Gastrocnemius medialis (tissue), 4 donors: ENCODE measurements at places on chromosomes 6 and 20.

DNA sequence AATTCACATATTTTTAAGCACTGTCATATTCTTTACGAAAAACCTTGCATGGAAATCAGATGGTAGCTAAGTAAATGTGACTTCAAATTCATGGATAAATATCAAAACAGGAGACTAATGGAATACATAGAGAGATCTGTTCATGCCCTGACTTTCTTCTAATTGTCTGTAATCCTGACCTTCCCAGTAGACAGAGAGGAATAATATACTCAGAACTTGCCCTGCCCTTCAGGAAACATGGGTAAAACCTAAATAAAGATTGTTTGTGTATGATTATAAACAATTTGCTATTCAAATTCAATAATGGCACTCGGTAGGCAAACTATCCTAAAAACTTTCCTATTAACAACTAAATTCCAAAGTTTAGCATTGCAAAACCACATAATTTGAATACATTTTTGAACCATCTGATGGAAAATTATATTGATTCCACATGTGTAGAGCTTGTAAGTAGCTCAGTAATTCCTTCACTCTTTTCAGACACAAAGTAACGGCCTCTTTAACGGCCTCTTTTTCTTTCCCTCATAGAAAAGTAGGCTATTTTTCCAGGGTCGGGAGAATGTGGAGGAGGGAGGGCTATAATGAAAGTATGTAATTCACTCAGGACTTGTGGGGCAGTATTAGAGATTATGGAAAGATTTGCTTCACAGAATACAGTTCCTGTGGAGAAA, 227.6 kb downstream of the ALDH8A1 start:
- no peak for DNase-seq

GRCh38 chr6:14231501-14232280, 114.1 kb downstream of the CD83 start:
- no peak for DNase-seq

GRCh38 chr20:45963059-45964005, 8.7 kb downstream of the ZNF335 start:
- no peak for DNase-seq

GRCh38 chr20:59006864-59007664, at the start of gene CTSZ:
Gene CTSZ, minus strand, starts transcription at chr20:59007254. Its CDS starts 126 bp downstream, at chr20:59007128.
- DNase-seq: no peak

DNA sequence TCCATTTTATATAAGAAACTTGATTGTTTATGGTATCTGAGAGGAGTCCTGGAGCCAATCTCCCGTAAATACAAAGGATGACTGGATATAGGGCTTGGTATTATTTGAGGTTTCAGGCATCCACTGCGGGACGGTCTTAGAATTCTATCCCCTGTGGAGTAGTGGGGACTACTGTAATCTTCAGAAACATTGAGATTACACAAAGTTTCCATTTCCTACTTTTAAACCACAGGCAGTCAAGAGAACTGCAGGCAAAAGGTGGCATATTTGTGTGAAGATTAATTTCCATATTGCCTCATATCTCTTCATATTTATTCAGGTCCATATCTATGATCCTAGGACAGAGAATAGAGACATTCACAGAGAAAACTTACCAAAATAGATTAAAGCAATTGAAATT, 586.2 kb downstream of the PHF3 start:
- DNase-seq: no peak

- DNase-seq: no peak
These were observed 771.4 kb upstream of the MMS22L start for GRCh38 chr6:98054453-98054852.

- DNase-seq: no peak
These were observed 234.9 kb downstream of the BCKDHB start for GRCh38 chr6:80341330-80341729.

DNA sequence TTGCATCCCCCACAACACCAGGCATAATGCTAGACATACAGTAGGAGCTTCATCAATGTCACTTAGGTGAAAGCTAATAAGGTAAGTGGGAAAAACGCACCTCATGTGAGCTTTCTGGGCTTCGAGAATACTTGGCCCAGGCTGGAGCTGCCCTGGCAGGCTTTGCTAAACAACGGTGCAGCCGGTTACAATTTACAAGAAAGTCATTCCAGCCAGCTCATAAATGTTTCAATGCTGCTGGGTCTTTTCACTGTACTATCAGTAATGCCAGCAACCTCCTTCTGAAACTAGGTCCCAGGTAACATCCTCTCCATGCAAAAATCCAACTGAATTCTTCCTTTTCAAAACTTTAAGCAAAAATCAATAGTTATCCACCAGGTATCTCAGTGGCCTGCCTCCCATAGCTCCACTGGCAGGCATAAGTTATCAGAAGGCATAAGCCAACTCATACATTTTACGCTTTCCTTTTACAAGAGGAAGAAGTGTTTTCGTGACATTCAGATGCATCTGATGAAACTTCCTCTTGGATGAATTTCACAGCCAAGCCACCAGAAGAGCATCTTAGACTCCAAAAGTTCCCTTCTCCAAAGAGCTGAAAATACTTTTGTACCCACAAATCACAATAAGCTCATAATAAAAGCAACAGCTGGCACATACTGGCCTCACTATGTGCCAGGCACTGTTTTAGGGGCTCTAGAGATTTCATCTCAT, 56.3 kb downstream of the RTN4IP1 start:
- no peak for DNase-seq

GRCh38 chr20:3635346-3635745, 27.9 kb downstream of the GFRA4 start:
- DNase-seq: no peak

DNA sequence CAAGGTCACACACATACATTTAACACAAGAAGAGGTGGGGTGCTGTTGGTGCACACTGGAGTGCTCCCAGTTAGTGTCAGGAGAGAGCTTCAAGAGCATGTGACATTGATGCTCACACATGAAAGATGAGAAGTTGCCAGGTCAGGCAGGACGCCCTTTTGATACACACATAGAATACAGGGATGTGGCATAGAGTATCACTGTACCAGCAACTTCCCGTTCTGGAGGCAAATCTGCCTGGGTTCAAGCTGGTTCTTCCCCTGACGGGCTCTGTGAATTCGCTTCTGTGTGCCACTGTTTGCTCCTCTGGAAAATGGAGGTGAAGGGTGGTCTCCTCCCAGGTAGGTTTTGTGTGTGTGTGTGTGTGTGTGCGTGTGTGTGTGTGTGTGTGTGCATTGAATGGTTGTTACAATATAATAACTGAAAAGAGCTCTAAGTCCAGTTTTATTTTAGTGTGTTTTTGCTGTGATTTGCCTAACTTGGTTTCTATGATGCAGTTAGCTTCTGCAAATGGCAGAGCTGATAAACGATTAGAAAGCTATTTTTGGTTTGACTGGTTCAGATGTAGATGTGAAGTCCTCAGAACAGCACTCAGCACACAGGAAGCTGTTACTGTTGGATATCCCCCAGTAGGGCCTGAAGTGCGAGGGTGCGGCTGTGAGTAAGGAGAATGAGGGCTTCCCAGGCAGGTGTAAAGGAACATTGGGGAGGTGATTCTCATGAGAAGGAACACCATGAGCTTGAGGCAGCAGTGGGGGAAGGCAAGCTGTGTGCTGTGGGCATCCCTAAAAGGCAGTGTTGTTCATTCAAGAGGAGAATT, 53.4 kb downstream of the HIVEP1 start:
- DNase-seq: no peak

GRCh38 chr6:34517461-34517881, 38.7 kb downstream of the SPDEF start:
- DNase-seq: no peak

DNA sequence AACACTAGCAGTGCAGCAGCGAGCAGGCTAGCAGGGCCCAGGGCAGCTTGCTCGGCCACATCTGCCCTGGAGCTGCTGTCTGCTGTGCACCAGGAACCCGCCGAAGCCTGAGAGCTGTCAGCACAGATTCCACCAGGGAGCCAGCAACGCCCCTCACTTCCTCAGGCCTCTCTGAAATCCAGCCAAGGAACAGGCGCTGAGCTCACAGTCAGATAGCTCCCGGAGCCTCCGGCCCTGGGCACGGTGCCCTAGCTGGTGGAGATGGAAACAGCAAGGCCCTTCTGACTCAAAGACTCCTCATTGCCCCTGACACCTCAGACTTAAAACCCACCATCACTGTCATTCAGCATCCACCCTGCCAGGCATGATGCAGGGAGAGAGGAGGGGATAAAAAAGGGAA, 839.4 kb downstream of the MAFB start:
- DNase-seq: peak; percentile 60

DNA sequence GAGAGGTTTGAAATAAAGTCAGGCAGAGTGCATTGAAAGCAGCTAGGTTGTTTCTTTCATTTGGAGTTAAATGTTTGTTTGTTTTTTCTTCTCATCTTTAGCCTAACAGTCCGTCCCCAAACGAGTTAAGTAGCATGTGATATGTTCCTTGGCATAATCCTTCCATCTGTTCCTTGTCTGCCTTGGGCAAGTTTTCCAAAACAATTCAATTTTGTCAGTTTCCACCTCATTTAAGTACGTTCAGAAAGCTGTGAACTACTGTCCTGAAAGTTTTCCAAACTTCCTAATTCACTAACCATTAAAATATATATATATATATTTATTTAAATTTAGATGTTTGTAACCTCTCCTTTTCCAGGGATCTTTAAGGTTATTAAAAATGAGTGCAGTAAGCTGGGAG, 61.8 kb upstream of the HDAC2 start:
- DNase-seq: no peak

GRCh38 chr20:64027981-64028685, 7.8 kb upstream of the C20orf204 start:
- no peak for DNase-seq

DNA sequence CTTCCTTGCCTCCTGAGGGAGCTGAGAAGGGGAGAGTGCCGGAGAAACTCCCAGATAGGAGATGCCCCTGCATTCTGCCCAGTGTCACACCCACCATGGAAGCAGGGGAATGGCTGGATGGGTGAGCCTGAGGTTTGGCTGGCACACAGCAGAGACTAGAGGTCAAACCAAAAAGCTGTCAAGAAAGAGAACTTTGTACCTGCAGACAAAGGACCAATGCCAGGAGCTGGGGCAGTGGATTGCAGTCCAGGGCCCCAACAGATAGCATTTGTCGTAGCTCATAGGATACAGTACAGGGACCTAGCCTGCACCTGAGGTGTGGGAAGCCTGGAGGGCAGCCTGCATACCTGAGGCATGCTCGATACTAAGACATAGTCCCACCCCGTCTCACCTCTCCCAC, 106.1 kb upstream of the GLP1R start:
- DNase-seq: no peak
